ENCODE measurements at places on chromosomes 4 and X. TPM values are rescaled to one million over a fixed set of nuclear protein-coding genes. Genes with fewer than 3 reads are reported as not detected.

STAP1 gene
- total RNA-seq: 8.1 TPM

DNA sequence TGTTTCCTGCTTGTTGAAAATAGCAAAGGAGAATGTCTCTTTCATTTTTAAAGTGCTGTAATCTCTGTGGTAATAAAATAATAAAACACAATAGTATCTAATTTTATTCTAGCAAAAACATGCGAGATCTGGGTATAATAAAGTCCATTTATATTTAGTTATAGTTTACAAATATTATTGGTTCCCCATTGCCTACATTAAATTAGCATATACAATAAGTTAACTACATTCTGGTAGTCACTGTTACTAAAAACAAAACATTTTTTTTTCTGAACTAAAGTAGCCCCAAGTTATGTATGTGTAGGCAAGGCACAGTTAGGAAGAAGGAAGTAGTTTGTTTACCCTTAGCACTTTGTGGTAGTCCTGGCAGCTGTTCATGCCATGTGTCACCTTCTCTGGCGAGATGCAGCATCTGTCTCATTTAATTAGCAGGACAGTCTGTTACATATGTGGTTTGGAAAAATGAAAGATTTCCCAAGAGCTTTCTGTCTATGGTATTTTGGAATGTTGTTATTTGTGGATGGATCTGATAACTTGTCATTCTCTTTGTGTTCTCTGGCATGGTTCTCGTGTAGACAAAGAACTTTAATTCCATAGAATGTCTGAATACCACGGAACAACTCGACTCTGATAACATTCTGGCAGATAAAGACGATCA, 231.3 kb upstream of the PITX2 start:
- no peak overlapping the region for H3K27ac ChIP-seq
- no peak for DNase-seq
- no peaks in the 10 kb centered on the region for H3K36me3 ChIP-seq
- H3K4me3 ChIP-seq: no peak overlapping the region
- no peaks in the 10 kb centered on the region for H3K4me1 ChIP-seq

DNA sequence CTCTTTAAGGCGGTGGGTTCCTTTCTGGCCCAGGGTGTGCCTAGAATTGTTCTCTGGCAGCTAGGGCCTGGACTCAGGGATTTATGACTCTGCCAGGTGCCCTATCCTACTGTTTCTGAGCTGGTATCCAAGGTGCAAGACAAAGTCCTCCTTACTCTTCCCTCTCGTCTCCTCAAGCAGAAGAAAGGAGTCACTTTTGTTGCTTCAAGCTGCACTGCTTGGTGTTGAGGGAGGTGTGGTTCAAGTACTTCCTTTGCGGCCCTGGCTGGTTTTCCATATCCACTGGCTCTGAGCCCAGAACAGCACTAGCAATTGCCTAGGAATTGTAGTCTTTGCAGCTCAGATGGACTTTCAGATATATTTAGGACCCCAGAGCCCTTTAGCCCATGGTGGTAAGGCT, 39.3 kb downstream of the RTL3 start:
- no peak overlapping the region for H3K4me3 ChIP-seq
- no peak for DNase-seq
- no peaks in the 10 kb centered on the region for H3K27me3 ChIP-seq
- H3K27ac ChIP-seq: no peak overlapping the region
- no peaks in the 10 kb centered on the region for H3K4me1 ChIP-seq

NDUFA1 gene
- total RNA-seq: 119 TPM

MAGEA11 gene
- total RNA-seq: not detected

CSAG3 gene
- total RNA-seq: not detected

- no peaks in the 10 kb centered on the region for H3K4me1 ChIP-seq
- no peak for DNase-seq
- H3K4me3 ChIP-seq: no peak overlapping the region
- no peaks in the 10 kb centered on the region for H3K36me3 ChIP-seq
- H3K27me3 ChIP-seq: no peaks in the 10 kb centered on the region
Observed at GRCh38 chr4:71151054-71151453, 157.6 kb downstream of the DCK start.

- no peaks in the 10 kb centered on the region for H3K36me3 ChIP-seq
- H3K27ac ChIP-seq: no peak overlapping the region
- no peaks in the 10 kb centered on the region for H3K4me1 ChIP-seq
- H3K4me3 ChIP-seq: no peak overlapping the region
- no peaks in the 10 kb centered on the region for H3K27me3 ChIP-seq
- no peak for DNase-seq
Observed at GRCh38 chrX:49761481-49761880, 65.7 kb upstream of the PAGE1 start.

SEC24B gene
- total RNA-seq: 19.2 TPM

DNA sequence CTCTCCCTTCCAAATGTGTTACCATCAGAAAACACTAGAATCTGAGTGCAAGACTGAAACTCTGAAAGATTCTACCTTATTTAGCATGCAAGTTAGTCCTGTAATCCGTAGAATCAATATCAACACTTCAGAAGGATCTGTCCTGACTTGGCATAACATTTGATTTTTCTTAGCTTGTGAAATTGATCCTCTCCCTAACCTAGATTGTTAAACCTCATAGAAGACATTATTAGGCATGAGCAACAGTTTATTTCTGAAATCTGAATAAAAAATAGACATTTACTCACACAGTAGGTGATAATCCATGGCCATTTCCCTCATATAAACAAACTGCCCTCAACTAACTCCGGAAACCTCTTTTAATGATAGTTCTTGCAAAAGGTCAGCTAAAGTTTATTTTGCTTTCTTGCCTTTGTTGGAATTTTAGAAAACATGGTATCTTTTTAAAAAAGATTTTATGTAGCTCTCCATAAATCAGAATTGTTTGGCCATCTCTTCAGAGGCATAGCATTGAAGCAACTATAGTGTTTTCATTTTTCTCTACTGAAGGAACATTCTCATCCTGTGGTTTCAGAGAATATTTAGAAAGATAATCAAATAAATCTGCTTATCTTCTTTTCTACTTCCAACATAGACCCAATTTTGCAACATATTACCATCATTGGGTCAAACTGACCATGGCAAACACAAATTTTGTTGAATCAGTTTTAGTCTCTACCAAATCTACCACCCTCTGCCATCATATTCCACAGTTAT, 38.5 kb upstream of the PDLIM5 start:
- no peak overlapping the region for H3K27ac ChIP-seq
- H3K36me3 ChIP-seq: no peaks in the 10 kb centered on the region
- no peaks in the 10 kb centered on the region for H3K4me1 ChIP-seq

GRCh38 chrX:148385471-148385870, 114.9 kb upstream of the AFF2 start:
- H3K36me3 ChIP-seq: no peaks in the 10 kb centered on the region
- H3K4me1 ChIP-seq: peaks cover 6% of the 10 kb centered on the region
- no peak overlapping the region for H3K4me3 ChIP-seq

MXD4 gene
- 25.6 TPM for total RNA-seq

GRCh38 chrX:13144927-13145655, 100.7 kb upstream of the FAM9C start:
- H3K4me1 ChIP-seq: no peaks in the 10 kb centered on the region
- no peaks in the 10 kb centered on the region for H3K27me3 ChIP-seq
- no peak overlapping the region for H3K27ac ChIP-seq
- no peak for DNase-seq
- H3K36me3 ChIP-seq: no peaks in the 10 kb centered on the region
- H3K4me3 ChIP-seq: no peak overlapping the region

PAK3 gene
- 0.10 TPM for total RNA-seq

DNA sequence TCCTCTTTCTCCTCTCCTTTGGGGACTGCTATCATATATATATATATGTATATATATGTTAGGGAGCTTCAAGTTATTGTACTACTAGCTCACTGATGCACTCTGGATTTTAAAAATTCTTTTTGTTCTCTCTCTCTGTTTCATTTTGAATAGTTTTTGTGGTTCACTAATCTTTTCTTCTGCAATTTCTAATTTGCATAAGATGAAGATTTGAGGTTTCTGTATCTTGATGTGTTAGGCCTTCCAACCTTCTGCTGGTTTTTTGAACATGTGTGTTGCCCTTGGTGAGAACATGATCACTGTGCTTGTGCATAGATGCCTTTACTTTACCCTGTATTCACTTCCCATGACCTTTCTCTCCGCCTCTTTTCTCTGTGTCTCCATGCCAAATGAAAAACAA, 7.8 kb upstream of the ZNF718 start:
- no peaks in the 10 kb centered on the region for H3K4me1 ChIP-seq
- no peak overlapping the region for H3K27ac ChIP-seq
- no peak overlapping the region for H3K4me3 ChIP-seq
- no peaks in the 10 kb centered on the region for H3K27me3 ChIP-seq
- DNase-seq: no peak

UCHL1 gene
- 102 TPM for total RNA-seq

DNA sequence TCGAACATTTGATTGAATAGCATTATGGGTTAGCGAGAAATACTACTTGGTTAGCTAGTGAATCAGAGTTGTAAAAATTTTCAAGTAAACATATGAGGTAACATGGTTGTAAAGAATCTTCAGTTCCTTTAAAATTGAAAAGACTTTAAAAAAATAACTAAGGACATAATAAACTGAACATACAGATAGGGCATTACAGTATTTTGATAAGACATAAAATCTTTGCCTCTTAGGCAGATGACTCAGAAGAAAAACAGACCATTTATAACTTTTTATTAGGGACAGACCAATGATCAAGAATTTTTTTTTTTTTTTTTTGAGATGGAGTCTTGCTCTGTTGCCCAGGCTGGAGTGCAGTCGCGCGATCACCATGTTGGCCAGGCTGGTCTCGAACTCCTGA, 43.1 kb downstream of the PNMA5 start:
- H3K27me3 ChIP-seq: no peaks in the 10 kb centered on the region
- H3K36me3 ChIP-seq: no peaks in the 10 kb centered on the region
- no peak for DNase-seq
- H3K27ac ChIP-seq: no peak overlapping the region
- no peak overlapping the region for H3K4me3 ChIP-seq

DNA sequence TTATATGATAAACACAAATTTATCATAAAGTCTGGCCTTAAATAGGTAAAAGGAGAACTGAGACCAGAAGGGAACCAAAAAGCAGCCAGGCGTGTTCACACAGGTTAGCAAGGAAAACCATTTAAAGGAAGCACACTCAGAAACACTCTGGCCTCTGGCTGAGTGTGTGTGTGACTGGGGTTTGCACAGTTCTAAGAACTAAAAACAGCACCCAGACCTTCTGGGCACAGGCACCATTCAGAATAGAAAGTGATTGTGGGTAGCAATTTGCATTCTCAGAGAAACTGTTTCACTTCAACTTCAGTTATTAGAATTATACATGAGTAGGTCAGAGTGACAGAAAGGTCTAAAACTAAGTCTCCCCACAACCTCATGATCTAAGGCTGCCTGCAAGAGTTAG, 10.0 kb downstream of the GPR82 start:
- DNase-seq: peak; percentile 90
- H3K4me3 ChIP-seq: no peak overlapping the region
- H3K4me1 ChIP-seq: peaks cover 10% of the 10 kb centered on the region
- no peaks in the 10 kb centered on the region for H3K27me3 ChIP-seq
- H3K27ac ChIP-seq: peak overlapping the region; percentile 28
- H3K36me3 ChIP-seq: no peaks in the 10 kb centered on the region

- DNase-seq: no peak
- no peaks in the 10 kb centered on the region for H3K27me3 ChIP-seq
- no peaks in the 10 kb centered on the region for H3K36me3 ChIP-seq
- peak within 1 kb of the TSS; percentile 55 for H3K4me3 ChIP-seq
Observed at GRCh38 chr4:67558493-67558892, at the start of gene STAP1. Gene STAP1, plus strand, starts transcription at chr4:67558727. Its CDS starts 83 bp downstream, at chr4:67558810.

MAGEA12 gene
- total RNA-seq: not detected

DNA sequence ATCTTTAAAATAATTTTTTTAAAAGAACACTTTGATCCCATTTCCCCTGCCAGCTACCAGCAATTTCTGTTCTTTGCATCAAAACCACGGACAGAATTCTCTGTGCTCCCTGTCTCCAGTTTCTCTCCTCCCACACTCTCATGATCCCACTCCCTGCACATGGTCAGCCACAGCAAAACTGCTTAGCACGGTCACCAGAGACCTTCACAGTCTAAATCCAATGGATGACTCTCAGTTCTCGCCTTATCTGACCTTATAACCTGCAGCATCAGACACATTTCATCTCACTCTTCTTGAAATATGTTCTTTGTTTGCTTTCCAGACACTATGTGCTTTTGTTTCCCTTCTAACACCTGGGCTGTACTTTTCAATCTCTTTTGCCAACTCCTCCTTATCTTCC, 131.5 kb downstream of the NR3C2 start:
- no peaks in the 10 kb centered on the region for H3K4me1 ChIP-seq
- H3K27ac ChIP-seq: no peak overlapping the region
- no peaks in the 10 kb centered on the region for H3K27me3 ChIP-seq
- no peaks in the 10 kb centered on the region for H3K36me3 ChIP-seq

DNA sequence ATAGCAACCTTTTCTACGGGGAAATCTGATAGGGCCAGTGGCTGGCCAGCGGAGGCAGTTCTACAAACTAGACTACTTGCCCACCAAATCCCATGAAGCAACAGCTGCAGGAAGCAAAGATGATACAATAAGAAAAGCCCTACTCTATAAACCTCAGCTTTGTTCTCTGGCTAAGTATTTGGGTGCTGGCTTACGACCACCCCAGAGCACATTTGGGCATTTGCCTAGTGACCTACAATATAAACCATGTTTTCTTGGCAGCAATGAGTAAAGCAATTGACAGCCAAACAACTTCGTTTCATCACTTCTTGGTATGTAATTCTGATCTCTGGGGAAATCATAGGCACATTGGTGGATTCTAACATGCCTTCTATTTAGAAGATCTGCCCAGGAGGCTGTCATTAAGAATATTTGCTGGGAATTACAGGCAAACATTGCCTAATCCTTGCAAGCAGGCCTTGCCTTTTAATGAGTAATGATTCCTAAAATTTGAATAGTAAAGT, 7.5 kb upstream of the LHFPL1 start:
- H3K36me3 ChIP-seq: no peaks in the 10 kb centered on the region
- H3K27ac ChIP-seq: no peak overlapping the region
- no peaks in the 10 kb centered on the region for H3K27me3 ChIP-seq
- peaks cover 3% of the 10 kb centered on the region for H3K4me1 ChIP-seq
- DNase-seq: no peak

- H3K27me3 ChIP-seq: no peaks in the 10 kb centered on the region
- H3K4me3 ChIP-seq: no peak overlapping the region
- H3K36me3 ChIP-seq: no peaks in the 10 kb centered on the region
- H3K4me1 ChIP-seq: no peaks in the 10 kb centered on the region
Observed at GRCh38 chr4:129345609-129346008, 249.7 kb downstream of the C4orf33 start.

- no peaks in the 10 kb centered on the region for H3K36me3 ChIP-seq
- H3K27ac ChIP-seq: no peak overlapping the region
- no peak overlapping the region for H3K4me3 ChIP-seq
- no peaks in the 10 kb centered on the region for H3K27me3 ChIP-seq
- H3K4me1 ChIP-seq: no peaks in the 10 kb centered on the region
Observed at GRCh38 chr4:3811621-3812020, 45.4 kb downstream of the ADRA2C start.

NAP1L3 gene
- total RNA-seq: not detected

GLUD2 gene
- 0.13 TPM for total RNA-seq

GRCh38 chrX:41026702-41027078, 58.6 kb upstream of the USP9X start:
- H3K36me3 ChIP-seq: no peaks in the 10 kb centered on the region
- H3K27ac ChIP-seq: no peak overlapping the region
- H3K4me1 ChIP-seq: no peaks in the 10 kb centered on the region
- H3K27me3 ChIP-seq: no peaks in the 10 kb centered on the region
- H3K4me3 ChIP-seq: no peak overlapping the region
- DNase-seq: no peak
